IPS DF 19.7 (cell line): ENCODE measurements at places on chromosomes 12 and 14.

- no peak for DNase-seq
These were observed 162.5 kb downstream of the C12orf50 start for GRCh38 chr12:87866578-87867292.

DNA sequence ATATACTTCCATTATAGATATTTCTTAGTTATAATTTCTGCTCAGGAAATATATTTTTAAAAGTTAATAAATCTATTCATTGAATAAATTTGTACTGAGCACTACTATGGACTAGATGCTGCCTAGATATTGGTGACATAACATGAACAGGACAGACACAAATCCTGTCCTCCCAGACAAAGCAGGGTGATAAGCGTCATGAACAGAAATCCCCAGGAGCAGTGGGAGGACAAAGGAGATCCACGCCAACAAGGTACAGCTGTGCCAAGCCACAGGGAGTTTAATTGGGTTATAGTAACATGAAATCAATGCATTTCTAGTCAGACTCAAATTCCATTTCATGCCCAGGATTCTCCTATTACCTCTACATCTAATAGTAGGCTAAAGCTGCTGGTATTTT lies 171.8 kb upstream of the CPNE8 start:
- no peak for DNase-seq

- no peak for DNase-seq
These were observed 374.4 kb downstream of the DPF3 start for GRCh38 chr14:72519543-72519942.

DNA sequence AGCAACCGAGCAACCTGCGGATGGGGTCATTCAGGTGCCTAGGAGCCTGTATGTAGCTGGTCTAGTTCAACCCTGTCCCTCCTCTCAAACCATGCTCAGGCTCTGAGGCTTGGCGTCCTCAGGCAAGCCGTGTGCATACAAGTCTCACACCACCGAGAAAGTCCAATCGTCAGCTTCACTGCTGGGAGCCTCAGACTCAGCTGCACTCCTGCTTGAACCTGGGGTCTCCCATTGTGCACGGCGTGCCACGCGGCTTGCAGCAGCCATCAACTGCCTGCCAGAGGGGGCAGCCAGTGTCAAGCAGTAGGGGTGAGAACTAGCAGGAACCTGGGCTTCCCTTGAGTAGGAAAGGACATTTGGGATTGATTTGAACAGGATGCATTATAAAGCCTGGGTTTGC lies 1064.6 kb downstream of the BCL11B start:
- DNase-seq, result no peak

- DNase-seq, result no peak
These were observed 218.5 kb downstream of the NUAK1 start for GRCh38 chr12:105920161-105920684.

DNA sequence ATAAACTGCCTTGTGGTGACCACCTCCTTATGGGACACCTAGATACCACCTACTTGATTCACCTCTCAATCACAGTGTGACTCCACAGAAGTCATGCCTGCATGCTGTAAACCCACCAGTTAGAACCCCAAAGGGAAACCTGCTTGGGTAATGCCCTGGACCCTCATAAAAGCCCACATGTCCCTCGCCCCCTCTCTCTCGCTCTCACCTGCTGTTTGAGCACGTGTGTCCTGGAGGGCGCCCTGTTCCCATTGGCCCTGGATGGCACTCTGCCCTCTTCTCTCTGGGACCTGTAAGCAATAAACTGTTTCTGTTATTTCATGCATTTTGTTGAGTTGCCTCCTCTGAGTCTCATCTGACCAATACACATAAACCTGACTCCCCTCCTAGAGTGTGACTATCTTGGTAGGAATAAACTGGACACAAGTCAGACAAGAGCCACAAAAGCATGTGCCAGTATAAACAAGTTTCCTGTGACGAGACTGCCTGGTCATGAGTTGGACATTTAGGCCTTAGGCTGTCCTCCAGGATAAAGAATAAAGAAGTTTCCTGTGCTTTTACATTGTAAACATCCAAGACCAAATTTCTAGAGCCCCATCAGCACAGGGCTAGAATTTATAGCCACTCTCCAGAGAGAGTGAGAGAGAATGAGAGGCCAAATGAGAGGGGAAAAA lies 8.6 kb downstream of the IFI27L2 start:
- no peak for DNase-seq

DNA sequence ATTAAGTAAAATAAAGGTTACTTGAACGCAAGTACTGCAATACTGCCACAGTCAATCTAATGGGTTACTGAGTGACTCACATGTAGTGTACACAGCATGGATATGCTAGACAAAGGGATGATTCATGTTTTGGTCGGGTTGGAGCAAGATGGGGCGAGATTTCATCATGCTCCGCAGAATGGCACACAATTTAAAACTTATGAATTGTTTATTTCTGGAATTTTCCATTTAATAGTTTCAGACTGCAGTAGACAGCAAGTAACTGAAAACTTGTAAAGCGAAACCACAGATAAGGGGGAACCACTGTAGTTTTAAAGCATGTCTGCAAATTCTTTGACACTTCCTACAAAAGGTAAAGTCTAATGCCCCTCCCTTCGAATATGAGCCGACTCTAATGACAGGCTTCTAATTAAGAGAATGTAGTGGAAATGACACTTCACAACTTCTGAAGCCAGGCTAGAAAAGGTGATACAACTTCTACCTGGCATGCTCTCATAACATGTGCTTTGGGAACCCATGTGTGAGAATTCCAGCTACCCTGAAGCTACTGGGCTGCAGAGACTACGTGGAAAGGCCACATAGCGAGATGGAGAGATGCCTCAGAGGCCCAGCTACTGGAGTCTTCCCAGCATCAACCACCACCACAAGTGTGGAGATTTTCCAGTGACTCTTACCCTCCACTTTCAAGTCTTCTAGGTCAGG lies 13.9 kb upstream of the TCP11L2 start:
- no peak for DNase-seq

DNA sequence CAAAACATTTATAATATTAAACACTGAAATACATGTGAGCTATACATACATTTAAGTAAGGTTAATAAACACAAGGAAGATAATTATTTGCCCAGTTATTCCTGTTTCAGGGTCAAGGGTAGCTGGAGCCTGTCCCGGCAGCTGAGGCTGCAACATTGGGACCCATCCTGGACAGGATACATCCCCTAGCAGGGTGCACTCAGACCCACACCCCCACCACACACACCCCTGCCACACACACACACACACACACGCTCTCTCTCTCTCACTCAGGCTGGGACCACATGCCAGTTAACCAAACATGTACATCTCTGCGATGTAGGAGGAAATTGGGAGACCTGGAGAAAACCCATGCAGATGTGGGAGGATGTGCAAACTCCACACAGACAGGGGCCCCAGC lies 112.6 kb upstream of the TMCC3 start:
- no peak for DNase-seq

GRCh38 chr12:4137441-4137840 lies 136.1 kb upstream of the CCND2 start:
- no peak for DNase-seq

- no peak for DNase-seq
These were observed 135.7 kb downstream of the RPAP3 start for GRCh38 chr12:47570151-47570550.

DNA sequence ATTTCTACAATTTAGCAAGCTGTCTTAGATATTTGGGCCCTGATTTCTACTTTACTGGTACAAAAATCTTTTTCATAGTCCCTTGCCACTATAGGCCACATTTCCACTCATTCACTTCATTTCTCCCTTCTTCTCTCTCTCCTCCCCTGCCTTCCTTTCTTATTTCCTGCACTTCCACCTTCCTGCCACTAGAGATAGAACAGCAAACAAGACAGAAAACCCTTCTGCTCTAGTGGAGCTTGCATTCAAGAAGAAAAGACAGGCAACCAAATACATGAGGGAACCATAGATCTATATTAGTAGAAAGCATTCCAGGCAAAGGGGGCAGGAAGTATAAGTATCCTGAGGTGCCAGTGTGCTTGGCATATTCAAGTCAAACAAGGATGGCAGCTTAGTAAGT lies 623.5 kb downstream of the FLRT2 start:
- DNase-seq, result no peak

GRCh38 chr12:62919838-62920237 lies 15.1 kb downstream of the PPM1H start:
- DNase-seq, result no peak

GRCh38 chr14:59246566-59246965 lies 58.1 kb downstream of the DAAM1 start:
- DNase-seq, result no peak

DNA sequence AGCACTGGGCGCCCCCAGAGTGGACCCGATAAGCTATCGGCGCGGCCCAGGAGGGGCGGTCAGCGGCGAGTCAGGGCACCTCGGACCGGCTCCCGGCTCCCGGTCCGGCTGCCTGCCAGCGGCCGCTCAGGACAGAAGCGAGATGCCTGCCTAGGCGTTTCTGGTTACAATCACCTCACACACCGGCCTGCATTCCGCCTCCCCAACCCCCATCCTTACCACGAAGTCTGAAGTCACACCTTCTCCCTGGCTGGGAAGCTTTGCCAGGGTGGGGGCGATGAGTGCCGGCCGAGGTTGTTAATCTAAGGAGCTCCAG lies 42.6 kb upstream of the TBX5 start:
- DNase-seq, result no peak

DNA sequence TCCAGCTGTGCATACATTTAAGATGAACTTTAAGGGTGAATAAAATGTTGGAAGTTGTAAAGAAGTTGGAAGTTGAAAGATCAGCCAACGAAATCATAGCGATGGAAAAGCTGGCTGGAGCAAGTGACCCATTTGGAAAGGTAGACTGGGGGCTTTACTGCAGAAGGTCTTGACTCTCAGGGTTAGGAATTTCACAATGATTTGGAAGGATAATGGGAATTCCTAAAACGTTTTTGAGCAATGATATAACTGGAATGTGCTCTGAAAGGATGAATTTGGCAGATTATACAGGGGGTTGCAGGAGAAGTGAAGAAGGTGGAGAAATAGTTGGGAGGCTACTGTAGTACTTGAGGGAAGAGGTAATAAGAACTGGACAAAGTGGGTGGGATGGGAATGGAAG lies 27.4 kb downstream of the EMP1 start:
- DNase-seq, result no peak

DNA sequence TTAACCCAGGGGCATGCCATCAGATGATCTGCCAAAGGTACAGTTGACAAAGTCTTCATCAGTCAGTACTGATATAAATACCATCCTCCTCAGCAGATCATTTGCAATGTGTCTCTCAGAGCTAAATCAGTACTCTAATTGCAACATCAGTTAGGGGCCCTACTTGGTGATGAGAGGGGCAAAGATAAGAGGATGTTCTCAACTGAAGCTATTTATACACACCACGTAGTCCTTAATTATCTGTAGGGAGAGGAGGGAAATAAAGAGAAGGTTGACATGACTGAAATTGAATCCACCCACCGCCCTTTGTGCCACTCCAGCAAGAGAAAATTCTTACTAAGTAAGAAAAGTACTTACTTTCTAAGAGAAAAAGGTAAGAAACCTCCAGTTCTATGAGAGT lies 157.8 kb upstream of the NUDT4 start:
- DNase-seq, result no peak

GRCh38 chr12:109701064-109701463 lies 12.6 kb upstream of the FAM222A start:
- DNase-seq, result no peak
